ENCODE measurements at places on chromosomes 11 and 22. TPM values are rescaled to one million over a fixed set of nuclear protein-coding genes. Genes with fewer than 3 reads are reported as not detected.

C11orf87 gene
- total RNA-seq, result not detected

KCNJ4 gene
- not detected for total RNA-seq

ASPHD2 gene
- total RNA-seq, result 2.2 TPM

TRIM48 gene
- not detected for total RNA-seq

TXNRD2 gene
- total RNA-seq, result 34.8 TPM

CCDC116 gene
- 0.32 TPM for total RNA-seq

CENPM gene
- 14.2 TPM for total RNA-seq

NXPE1 gene
- not detected for total RNA-seq

SEPTIN3 gene
- under 0.01 TPM for total RNA-seq

FAM89B gene
- 19.0 TPM for total RNA-seq

CARD10 gene
- total RNA-seq, result 3.0 TPM

ACR gene
- total RNA-seq, result not detected

TMEM132A gene
- total RNA-seq, result 29.3 TPM

CNTN5 gene
- under 0.01 TPM for total RNA-seq

OR2AT4 gene
- total RNA-seq, result not detected

LSP1 gene
- total RNA-seq, result not detected

PHOX2A gene
- total RNA-seq, result not detected

SLC22A9 gene
- total RNA-seq, result not detected

LDHAL6A gene
- total RNA-seq, result not detected

RIC3 gene
- total RNA-seq, result not detected

OR52K1 gene
- not detected for total RNA-seq

RFPL2 gene
- total RNA-seq, result not detected

SMIM38 gene
- total RNA-seq, result under 0.01 TPM

SDHD gene
- 140 TPM for total RNA-seq

MUC6 gene
- not detected for total RNA-seq

SAA4 gene
- not detected for total RNA-seq

Measured in fibroblast of villous mesenchyme (primary cell).